ENCODE measurements at places on chromosomes 4 and X. TPM values are rescaled to one million over a fixed set of nuclear protein-coding genes. Genes with fewer than 3 reads are reported as not detected.

Gene SPANXN1
- not detected for total RNA-seq

Gene CACNA1F
- 0.47 TPM for total RNA-seq

Gene RBM46
- not detected for total RNA-seq

Gene CLDN34
- total RNA-seq = not detected

Gene MAP7D2
- total RNA-seq = 0.74 TPM

Gene EDA
- total RNA-seq = 12.8 TPM

Gene ETDB
- total RNA-seq = not detected

Gene MAGEA12
- total RNA-seq = not detected

Gene CXorf49
- total RNA-seq = not detected

GRCh38 chrX:132532913-132533312, 44.1 kb upstream of the MBNL3 start:
- DNase-seq = no peak

- no peak for DNase-seq
Measured at GRCh38 chr4:119638359-119638758, 9.8 kb upstream of the PDE5A start.

GRCh38 chr4:89438102-89438831, 130.7 kb upstream of the GPRIN3 start:
- no peak for DNase-seq

DNA sequence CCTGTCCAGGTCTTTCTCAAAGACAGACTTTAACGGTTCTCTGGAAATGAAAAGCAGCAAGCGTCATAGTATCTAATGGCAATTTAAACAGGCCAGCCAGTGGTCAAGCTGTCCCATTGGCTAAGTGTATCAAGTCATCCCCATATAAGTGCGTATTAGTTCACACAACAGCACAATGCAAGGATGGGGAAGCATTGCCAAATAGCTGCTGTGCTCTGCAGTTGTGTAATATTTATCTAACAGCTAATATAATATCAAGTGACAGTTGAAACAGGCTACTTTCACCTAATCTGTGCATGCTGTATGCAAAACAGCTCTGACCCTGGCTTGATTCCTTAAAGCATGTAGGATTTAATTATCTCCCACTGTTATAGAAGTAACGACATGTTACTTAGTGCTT, 134.8 kb upstream of the PPARGC1A start:
- no peak for DNase-seq

DNA sequence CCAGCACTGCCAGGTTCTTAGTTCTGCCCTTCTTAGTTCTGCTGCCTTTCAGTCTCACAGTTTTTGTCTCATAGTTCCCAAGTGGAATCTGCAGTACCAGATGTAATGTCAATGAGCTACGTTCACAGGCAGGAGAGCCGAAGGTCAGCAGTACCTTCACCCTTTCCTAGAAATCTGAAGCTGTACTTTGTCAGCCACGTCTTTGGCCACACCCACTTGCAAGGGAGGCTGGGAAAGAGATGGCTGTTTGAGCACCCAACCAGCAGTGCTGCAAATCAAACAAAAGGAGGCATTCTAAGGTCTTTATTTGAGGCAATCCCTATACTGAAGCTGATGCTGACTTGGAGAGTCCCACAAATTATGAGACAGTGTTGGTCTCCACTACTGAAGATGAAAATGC, 199.1 kb upstream of the NPY2R start:
- no peak for DNase-seq

GRCh38 chrX:68431836-68432235, 1.5 kb downstream of the OPHN1 start:
- DNase-seq = no peak

DNA sequence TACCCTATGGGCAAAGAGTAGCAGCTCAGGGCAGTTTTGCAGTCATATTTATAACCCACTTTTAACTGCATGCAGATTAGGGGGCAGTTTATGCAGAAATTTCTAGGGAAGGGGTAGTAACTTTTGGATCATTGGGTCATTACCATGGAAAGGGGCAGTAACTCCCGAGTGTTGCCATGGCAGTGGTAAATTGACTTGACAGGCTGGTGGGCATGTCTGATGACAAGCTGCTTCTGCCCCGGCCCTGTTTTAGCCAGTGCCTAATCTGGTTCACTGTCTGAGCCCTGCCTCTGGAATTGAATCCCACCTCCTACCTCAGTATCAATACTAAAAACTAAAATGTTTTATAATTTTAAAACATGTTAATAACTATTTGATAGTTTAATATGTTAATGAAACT, 362.1 kb upstream of the ATOH1 start:
- no peak for DNase-seq

DNA sequence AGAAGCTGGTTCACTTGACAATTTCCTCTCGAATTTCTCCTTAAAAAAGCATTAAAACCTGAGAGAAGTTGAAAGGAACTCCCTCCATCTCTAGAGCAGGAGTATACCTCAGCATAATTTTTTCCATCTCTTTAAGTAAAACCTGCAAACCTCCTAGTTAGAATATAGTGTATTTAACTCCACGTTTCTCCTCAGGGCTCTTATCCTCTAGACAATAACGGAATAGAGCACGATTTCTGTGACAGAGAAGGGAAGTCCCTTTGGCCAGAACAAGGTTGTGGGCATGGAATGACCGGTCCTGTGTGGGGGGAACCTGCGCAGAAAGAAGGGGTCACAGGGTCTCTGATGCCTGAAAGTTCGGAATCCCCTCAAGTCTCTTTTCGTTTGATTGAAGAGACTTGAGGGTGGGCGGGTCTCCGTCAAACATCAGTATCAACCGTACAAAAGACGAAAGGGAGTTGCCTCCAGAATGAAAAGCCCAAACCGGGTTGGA, 697 bp downstream of the ZNF280C start:
- DNase-seq = no peak

DNA sequence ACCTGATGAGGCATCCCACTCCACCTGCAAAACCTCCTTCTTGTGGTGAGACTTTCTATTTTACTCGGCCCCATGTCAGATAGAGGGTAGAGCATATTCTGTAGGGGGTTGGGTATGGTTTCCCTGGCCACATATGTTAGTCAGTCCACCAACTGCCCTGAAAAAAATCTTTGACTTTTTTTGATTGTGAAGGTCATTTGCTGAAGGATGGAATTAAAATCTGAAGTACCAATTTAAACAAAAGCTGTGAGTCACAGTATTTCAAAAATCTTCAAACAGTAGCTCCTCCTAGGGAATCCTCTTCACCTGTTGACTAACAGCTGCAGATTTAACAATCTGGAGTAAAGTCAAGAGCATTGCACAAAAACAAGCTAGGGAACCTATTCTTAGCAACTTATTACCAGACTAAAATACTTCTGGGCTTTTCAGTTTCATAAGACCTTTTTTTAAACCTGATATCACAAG, 8.0 kb upstream of the CCDC110 start:
- DNase-seq = no peak

DNA sequence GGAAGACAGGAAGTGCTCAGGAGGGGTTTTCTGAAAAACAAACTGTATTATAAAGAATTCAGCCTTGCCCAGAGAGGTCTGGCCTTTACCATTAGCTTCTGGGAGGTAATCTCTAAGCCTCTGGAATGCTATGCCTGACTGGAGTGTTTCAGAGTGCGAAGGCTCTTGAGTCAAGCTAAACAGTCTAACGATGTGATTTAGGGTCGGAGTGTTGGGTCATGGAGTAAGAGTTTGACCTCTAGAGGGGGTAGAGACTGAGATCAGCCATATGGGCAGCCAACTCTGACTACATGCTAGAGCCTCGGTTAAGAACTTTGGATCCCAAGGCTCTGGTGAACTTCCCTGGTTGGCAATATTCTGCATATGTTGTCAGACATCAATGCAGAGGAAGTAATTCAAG, 15.0 kb downstream of the BOD1L1 start:
- no peak for DNase-seq

- no peak for DNase-seq
Measured at GRCh38 chr4:30386266-30386895, 333.8 kb upstream of the PCDH7 start.

DNA sequence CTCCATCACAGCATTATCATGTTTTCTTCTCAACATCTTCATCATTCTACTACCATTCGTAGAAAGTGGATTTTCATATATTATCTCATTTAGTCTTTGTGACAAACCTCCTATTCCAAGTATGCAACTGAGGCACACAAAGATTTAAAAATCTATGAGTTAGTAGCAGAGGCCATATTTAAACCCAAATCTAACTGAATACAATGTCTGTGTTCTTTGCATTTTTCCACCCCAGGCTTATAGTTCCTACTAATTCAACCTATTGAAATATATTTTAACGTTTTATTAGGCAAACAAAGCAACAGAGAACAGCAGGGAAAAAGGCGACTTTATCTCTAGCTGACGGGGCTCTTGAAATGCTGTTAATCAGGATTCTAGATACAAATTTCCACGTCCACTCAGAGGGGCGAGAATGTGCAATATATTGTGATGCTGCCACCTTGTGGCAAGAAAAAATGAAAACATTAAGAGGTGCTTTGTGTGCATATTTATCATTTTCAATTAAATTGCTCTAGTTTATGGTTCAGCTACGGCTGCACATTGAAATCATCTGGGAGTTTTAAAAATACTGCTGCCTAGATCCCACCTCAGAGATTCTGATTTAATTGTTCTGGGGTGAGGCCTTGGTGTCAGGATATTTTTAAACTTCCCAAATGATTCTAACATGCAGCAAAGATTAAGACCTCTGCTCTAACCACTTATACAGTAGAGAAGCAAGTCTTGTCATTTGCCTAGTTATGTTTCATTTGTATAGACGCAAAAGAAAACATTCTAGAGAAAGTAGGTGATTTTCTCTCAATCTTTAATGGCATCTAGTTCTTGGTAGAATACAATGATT, 315.9 kb downstream of the MAPK10 start:
- no peak for DNase-seq

DNA sequence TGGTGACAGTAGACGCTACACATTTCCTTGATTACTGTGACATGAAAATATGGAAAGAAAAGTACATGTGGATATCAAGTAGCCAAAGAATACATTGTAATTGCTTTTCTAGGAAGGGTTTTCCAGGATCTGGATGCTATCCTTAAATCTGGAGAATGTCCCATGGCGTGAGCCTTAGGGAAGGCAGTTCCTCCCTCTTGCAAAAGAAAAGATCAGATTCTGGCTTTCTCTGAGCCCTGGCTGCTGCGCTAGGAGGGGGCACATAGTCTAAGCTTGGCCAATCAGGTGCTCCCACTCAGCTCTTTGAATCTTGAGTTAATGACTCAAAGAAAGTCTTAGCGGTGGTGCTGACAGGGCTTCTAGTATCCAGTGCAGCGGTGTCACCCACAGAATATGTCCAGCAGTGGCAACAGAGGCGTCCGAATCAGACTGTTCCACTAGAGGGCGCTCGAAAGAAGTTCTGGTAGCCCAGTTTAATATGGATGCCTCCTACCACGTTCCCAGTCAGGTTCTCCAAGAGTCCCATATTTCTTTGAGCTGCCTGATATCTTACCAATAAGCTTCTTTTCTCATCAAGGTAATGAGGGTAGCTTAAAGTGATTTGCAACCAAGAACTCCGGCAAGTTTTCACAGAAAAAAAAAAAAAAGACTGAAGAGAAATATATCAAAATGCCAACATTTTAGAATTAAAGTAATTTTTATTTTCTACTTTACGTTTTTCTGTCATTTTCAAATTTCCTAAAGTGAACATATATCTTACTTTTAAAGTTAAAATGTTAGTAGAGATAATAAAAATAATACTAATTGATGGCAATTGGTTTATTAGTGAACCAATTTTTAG, 213.4 kb upstream of the S100G start:
- peak; percentile 53 for DNase-seq

DNA sequence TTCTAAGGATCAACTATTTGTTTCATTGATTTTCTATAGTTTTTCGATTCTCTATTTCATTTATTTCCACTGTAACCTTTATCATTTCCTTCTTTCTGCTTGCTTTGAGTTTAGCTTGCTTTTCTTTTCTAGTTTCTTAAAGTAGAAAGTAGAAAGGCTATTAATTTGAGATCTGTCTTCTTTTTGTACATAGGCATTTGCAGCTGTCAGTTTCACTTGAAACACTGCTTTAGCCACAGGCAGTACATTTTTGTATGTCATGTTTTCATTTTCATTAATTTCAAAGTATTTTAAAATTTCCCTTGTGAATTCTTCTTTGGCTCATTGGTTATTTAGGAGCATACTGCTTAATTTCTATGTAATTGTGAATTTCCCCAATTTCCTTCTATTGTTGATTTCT, 152.2 kb downstream of the SH3KBP1 start:
- DNase-seq = no peak

DNA sequence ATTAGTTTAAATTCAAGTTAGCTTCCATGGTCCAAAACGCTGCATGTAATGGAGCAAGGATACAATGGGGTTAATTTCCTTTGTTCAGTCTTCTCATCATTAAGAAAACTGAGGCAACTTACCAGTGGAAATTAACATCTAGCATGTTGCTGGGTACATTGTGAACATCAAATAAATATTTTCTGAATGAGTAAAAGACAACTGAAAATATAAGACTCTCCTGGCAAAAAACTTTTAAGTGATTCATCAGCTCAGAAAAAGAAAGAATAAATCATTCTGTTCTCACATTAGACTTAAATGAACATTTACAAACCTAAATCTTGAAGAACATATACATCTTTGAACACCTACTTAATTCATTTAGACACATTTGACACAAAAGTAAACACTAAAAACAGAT, 138.4 kb upstream of the ETNPPL start:
- no peak for DNase-seq

GRCh38 chr4:178215309-178215708, 773.1 kb upstream of the AGA start:
- DNase-seq = no peak

DNA sequence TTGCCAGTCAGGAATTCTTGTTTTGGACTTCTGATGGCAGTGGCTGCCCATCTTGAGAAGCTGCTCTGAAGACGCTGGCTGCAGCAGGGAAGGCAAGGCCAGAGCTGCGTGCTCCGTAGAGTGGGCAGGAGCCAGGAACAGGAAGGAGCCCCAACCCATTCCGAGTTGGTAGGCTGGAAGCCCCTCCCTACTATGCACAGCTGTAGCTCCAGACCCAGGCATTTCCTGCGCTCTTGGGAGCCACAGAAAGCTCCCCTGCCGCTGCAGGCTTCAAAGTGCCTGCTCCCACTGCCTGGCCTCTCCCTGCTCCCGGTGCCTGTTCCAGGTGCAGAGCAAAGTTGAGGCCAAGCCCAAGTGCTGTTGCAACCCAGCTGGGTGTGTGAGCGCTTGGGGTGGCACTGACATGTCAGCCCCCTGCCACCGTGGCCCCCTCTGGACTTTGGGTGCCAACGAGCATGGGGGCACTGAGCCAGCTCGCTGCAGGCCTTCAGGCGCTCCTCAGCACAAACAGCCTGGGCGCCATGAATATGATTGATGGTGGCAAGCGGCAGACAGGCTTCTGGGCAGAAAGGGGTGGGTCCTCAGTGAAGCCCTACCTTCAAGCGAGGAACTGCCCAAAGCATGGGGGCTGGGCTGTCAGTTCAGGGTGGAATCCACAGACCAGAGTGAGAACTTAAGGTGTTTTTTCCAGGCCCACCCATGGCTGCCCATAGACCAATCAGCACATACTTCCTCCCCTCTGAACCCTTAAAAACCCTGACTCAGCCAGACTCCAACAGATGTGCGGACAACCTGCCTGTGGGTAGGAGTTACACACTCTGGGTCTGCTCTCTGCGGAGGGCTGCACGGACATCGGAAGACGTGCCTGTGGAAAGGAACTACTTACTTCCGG, 677.2 kb upstream of the INTU start:
- peak; percentile 21 for DNase-seq

Measured in left ventricle myocardium superior (tissue), 1 donor.